ENCODE measurements at places on chromosomes 16 and 17. TPM values are rescaled to one million over a fixed set of nuclear protein-coding genes. Genes with fewer than 3 reads are reported as not detected.

DNA sequence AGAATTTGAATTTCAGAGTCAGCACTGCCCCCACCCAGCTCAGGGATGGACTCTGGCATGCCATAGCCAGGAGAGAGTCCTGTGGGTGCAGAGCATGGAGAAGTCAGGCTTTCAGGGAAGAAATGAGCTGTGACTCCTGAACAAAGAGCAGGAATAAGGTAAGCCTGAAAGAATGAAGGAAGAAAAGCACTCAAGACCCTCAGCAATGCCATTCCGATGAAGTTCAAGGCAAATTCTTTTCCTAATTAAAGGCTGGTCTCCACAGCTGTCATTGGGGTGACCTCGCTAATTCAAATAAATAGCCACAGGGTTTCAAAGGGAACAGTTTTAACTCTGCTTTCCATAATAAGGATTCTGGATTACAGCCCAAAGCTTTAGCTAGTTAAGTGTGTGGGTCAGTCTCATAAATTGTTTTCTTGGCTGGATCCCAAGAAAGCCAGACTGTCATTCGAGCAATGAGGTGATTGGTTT lies 31.7 kb downstream of the TOM1L2 start:
- H3K27me3 ChIP-seq, result no peaks in the 10 kb centered on the region
- H3K4me3 ChIP-seq, result no peak overlapping the region
- no peak for DNase-seq
- peaks cover 74% of the 10 kb centered on the region for H3K4me1 ChIP-seq
- H3K27ac ChIP-seq, result peak overlapping the region; percentile 41
- no peaks in the 10 kb centered on the region for H3K36me3 ChIP-seq

DNA sequence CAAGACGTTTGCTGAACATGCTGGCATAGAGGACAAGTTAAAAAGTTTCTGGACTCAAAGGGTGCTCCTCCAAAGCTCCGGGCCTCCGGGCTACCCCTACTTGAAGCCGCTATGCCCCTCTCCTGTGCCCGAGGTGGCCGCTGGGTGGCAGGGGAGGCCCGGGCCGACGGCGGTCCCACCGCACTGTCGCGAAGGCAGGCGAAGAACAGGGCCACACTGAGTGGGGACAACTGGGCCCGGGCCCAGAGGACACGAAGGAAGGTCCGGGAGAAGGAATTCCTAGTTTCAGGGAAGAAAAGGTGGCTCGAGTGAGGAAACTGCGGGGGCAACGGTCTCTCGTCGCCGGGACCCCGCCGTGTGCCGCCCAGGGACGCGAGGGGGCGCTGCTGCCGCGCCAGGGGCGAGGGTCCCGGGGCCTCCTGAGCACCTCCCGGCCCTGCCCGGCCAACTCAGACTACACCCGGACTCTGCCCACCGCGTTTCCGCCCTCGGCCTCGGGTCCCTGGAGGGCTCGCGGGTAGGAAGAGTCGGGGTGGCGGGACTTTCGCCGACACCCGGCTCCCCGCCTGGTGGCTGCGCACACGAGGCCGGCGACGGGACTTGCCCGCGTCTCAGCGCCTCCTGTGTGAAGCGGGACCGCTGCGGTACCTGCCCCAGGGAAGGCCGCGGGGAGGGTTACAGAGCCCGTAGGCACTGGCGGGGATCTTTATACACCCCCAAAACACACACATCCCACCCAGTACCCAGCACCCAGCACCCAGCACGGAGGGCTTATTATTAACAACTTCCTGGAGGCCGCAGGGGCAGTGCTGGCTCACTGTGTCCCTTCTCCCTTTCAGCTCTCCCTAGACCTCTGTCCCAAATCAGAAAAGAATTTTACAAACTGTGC lies 772 bp upstream of the CHCT1 start:
- H3K27ac ChIP-seq, result no peak overlapping the region
- H3K36me3 ChIP-seq, result no peaks in the 10 kb centered on the region
- H3K27me3 ChIP-seq, result no peaks in the 10 kb centered on the region
- peak; percentile 80 for DNase-seq

DNA sequence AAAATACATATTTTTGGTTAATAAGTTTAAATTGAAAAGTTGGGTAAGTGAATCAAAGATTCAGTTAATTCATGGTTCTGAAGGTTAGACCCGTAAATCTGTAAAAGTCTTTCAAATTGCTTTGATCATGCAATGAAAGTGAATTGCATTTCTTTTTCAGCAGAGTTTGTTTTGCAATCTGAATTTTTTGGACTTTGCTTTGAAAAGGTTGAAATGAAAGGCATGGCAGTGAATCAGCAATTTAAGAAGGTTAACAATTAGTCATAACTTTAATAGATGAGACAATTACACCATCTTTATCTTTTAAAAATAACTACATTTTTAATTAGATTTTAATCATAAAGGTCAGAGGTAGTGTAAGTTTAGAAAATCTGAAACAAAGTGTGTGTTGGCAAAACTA lies 310.9 kb upstream of the KCNJ16 start:
- no peak overlapping the region for H3K4me3 ChIP-seq
- H3K36me3 ChIP-seq, result no peaks in the 10 kb centered on the region
- no peaks in the 10 kb centered on the region for H3K27me3 ChIP-seq
- H3K4me1 ChIP-seq, result peaks cover 7% of the 10 kb centered on the region
- no peak for DNase-seq

GRCh38 chr16:19085679-19086200 lies 18.3 kb downstream of the COQ7 start:
- H3K4me1 ChIP-seq, result peaks cover 10% of the 10 kb centered on the region
- H3K27me3 ChIP-seq, result no peaks in the 10 kb centered on the region
- H3K4me3 ChIP-seq, result no peak overlapping the region
- peak; percentile 50 for DNase-seq

DNA sequence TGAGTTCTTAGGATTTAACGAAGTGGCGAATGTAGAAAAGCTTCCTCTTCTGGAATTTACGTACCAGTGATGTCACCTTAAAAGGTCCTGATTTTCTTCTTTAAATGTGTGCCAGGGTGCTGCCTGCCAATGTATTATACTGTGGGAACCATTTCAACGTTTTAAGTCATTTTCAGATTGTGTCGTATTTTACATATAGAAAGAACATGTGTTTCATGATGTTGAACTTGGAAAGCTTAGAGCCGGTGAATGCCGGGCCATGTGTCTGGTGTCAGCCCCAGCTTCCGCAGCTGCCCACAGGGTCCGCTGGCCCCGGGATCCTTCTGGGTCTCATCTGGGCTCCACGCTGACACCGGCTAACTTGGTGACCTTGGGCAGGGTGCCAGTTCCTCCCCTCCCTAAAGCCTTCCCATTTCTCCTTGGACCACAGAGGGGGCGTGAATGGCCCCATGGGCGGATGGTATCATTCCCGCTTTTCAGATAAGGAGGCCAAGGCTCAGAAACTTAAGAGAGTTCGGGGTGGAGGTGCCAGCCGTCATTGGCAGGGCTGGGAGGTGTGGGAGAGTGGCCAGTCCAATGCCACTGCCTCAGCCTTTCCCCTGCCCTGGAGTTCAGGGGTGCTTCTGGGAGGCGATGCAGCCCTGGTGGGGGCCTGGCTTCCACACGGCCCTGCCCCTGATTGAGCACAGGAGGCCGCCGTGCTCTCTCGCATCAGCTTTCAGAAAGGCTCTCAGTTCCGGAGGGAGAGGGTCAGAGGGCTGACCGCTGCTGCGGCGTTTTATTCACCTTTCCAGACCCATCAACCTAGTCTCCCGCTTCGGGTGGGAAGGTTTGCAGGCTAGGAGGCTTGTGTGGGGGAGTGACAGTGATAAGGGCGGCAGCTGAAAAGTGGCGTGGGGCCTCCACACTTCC lies 68.8 kb upstream of the CIBAR2 start:
- no peak overlapping the region for H3K27ac ChIP-seq
- H3K4me3 ChIP-seq, result no peak overlapping the region
- DNase-seq, result no peak
- H3K27me3 ChIP-seq, result no peaks in the 10 kb centered on the region
- no peaks in the 10 kb centered on the region for H3K36me3 ChIP-seq
- H3K4me1 ChIP-seq, result no peaks in the 10 kb centered on the region

The RHBDL3 gene
- polyA plus RNA-seq, result 0.18 TPM
